ENCODE measurements at places on chromosomes 7 and 10.

DNA sequence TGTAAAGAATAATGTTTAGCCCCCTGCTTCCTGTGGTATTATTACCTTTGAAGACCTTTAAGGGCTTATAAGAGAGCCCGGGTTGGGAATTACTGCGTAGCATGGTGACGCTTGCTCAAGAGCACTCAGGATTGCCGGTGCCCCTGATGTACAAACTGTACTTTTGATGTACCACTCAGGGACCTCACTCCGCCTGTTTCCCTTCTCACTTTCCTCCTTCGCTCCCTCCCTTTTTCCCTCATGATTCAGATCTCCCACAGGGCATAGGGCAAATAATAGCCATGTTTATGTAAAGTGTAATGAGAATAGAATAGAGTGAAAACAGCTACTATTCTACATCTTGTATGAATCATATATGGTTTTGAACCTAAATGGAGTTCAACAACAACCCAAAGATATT, 77.8 kb upstream of the PDCD4 start:
- DNase-seq = no peak

- no peak for DNase-seq
These were observed 25.2 kb downstream of the GET4 start for GRCh38 chr7:901388-902154.

- no peak for DNase-seq
These were observed 57.8 kb downstream of the CARD11 start for GRCh38 chr7:2985866-2986265.

- no peak for DNase-seq
These were observed 155.8 kb downstream of the SND1 start for GRCh38 chr7:127807829-127808228.

DNA sequence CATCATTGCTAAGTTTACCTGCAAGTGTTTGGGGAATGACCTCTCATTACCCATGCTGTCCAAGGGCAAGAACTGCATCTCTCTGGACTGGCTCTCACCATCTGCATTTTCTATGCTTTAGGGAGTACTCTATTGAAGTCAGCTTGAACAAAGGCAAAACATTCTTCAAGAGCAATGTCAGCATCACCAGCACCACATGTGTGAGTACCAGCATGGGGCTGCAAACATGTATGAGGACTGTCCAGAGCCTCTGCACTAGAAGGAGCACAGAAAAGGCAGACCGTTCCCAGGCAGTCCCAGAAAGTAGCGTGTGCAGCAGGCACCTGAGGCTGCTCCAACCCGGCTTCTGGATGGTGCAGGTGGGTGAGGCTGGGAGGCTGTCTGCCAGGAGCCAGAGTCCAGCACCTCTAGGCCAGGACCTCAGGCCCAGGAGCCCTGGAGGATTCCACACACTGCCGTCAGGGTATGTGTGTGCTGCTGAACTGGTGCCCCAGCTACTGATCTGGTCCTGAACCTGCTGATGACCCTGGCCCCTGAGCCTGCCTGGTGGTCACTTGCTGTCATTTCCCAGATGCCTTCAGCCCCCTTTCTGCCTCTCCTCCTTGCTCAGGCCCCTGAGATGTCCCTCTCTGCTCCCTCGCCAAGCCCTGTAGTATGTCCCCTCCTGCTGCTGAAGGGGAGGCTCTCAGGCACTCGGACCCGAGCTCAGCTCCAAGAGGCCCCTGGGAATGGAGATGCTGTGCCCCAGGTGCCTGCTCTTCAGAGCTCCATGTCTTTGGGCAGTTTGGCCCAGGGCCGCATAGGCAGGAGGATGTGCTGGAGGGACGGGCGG, 20.7 kb downstream of the ANTXRL start:
- DNase-seq = no peak

GRCh38 chr7:28163949-28164348, 16.6 kb downstream of the JAZF1 start:
- DNase-seq = no peak

DNA sequence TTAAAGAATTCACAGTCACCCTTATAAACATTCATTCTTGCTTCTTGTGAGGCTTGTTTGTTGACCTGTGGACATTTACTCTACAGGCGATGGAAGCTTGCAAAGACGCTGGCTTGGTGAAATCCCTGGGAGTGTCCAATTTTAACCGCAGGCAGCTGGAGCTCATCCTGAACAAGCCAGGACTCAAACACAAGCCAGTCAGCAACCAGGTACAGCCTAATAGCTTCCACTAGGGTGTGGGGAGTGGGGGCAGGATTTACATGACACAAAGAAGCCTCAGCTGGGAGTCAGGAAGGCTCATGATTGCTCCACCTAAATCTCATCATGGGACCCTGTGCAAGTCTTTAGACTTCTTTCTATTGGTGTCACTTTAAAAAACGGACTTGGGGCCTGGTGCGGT, 29.0 kb downstream of the AKR1D1 start:
- no peak for DNase-seq

DNA sequence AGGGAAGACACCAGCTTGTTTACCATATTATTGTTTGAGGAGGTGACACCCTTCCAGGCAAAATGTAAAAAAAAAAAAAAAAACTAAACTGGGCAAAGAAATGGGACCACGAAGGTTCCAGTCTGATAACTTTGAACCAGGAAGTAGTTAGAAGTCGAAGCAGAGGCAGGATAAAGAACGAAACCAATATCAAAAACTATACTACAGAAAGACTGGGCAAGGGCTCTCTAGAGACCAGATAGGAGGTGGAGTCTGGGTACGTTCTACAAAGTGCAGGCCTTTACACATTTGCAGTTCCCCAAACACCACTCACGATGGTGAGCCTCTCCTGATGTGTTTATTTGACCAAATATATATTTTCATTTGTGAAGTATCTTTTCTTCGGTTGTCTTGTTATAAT, 125.7 kb upstream of the CDK1 start:
- DNase-seq = no peak

DNA sequence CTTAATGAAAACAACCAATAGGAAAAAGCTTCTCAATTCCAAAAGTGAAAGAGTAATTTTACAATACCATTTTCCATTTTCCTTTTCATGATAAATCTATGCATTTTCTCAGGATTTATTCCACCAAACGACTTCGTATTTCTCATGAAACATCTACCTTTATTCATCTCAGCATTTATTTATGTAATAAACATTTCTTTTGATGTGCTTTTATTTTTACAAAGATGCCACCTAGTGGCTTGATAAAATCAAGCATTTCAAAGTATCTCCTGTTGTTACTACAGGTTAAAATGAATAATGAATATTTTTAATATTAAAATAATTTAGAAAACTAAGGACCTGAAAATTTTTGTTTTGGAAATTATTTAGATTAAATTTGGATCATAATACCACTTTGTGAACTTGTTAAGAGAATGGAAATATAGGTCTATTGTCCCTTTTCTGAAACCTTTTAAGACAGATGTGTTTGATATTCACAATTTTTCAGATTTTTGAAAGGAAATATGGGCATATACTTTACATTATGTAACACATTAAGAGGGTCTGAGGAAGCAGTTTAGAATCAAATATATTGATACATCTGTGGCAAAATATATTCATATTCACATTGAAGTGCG, 2.7 kb upstream of the IQUB start:
- DNase-seq = no peak
